ENCODE measurements at places on chromosomes 4 and X.

DNA sequence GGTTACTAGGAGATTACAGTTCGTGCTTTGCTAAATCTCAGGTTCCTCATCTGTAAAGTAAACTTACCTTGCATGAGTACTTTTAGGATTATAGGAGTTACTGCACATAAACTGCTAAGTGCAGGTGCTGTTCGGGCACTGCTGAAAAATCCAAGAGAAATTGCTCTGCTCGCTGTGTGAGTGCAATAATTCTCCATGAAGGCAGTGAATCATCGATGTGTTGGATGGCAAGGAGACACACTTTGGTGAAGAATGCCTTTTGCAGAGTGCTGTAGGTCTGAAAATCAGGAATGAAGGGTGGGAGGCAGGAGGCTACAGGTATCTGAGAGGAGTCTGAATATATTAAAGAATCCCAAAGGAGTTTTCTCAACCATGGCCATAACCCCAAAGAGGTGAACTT is 113.0 kb downstream of the CHIC2 start:
- DNase-seq, result no peak

DNA sequence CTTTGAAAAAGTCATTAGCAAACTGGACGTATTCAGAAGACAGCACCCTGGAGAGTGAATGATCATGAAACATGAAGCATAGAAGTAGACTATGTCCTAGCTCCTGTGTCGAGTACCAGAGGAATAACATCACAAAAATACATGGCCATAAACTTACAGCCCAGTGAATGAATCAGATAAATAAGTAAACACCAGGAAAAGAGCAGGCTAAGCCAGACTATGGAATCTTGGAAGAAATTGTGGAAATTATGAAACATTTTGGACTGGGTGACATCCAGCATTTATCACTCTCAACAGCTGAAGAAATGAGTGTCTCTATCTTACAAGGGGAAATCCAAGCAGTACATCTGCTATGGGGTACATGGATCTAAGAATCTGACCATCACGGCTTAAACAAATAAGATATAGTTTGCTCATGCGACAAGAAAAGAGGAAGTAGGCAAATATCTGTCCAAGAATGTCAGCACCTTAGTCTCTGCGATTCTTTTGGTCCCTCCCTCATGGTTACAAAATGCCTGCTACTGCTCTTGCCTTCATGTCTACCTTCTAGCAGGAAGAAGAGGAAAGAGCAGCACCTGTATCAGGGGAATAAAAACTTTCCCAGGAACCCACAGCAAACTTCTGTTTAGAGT is 481.5 kb downstream of the BCOR start:
- DNase-seq, result no peak

DNA sequence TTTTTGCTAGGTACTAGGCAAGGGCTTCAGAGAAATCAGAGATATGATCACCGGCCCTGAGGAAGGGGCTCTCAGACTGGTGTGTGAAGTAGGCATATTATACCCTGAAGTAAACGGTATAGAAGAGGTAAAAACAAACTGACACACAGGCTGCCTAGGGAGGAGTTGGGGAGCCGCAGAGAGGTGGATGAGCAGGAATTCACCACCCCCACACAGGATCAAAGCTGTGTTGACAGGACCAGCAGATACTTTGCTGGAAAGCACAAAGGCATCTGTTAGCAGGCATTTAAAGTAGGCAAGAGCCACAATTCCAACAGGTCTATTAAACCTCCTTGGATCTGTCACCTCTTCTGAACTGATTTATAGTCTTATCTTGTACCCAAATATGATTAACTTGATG is 71.8 kb upstream of the GPR34 start:
- no peak for DNase-seq

DNA sequence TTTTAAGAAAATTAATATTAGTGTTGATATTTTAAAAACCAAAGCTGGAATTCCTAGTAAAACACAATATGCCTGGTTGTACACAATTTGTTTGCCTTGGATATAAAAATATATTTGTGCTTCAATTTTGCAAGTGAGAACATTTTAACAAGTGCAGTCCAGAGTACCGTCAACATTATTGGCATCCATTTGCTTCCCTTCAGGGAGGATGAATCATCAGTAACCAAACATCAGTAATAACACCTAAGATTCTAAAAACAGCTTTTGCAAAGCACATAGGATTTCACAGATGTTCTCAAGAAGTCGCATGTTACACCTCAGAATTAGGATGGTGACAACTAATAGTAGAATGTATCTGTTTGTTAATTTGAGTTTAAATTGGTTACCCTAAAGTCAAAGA is 262.6 kb upstream of the BMP3 start:
- no peak for DNase-seq

- DNase-seq, result no peak
These were observed 90.1 kb downstream of the CLCN4 start for GRCh38 chrX:10246846-10247245.

GRCh38 chrX:33183361-33183760 is 28.0 kb downstream of the DMD start:
- no peak for DNase-seq

GRCh38 chr4:1291091-1291490 is 1.4 kb downstream of the MAEA start:
- DNase-seq, result no peak

GRCh38 chr4:154466336-154466735 is 25.3 kb downstream of the DCHS2 start:
- DNase-seq, result no peak

GRCh38 chr4:105594099-105595010 is 41.9 kb downstream of the ARHGEF38 start:
- no peak for DNase-seq

DNA sequence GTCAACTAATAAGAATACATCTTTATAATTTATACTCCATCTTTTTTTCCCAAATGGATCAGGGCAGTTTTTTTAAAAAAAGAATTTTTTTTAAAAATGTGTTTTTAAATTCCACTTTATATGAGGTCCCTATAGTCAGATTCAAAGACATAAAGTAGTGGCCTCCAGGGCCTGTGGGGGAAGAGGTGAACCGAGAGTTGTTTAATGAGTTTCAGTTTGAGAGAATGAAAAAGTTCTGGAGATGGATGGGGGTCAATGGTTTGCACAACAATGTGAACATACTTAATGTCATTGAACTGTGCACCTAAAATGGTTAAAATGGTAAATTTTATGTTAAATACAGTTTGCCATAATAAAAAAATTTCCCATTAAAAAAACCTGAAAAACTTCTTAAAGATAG is 53.8 kb downstream of the ZNF827 start:
- DNase-seq, result no peak

DNA sequence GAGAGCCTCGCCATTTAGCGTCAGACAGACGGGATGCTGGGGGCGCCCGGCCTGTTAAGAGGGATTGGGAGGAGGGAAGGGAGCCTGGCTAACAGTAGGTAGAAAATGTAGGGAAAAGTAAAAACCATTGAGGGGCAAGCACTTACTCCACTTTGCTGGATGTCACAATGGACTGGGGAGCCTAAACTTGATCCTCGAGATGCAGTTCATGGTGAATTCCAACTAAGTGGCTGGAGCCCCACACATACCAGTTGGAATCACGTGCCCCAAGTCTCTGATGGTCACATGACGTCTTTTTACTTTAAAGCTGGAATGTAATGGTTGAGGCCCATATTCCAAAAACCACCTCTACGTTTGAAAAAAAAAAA is 1.5 kb downstream of the PLS3 start:
- no peak for DNase-seq

- no peak for DNase-seq
These were observed 287.7 kb downstream of the BMPR1B start for GRCh38 chr4:95045429-95045828.

DNA sequence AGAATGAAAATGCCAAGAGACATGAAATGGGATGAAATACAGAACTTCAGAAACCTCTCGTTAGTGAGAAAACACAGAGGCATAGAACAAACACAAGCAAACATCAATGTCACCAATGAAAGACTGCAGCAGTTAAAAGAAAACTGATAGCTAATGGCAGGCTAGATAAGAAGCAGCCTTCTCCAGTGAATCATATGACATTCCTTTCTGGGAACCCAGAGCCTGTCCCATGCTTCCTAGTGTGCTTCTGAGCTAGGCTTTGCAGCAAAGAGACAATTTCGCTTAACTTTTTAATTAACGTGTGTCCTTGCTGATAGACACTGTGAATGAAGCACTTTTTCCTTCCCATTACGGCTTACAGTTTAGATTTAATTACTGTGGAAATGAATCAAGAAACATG is 444.6 kb downstream of the IL15 start:
- DNase-seq, result no peak

- DNase-seq, result no peak
These were observed 11.9 kb downstream of the COPS4 start for GRCh38 chr4:83046693-83047473.

DNA sequence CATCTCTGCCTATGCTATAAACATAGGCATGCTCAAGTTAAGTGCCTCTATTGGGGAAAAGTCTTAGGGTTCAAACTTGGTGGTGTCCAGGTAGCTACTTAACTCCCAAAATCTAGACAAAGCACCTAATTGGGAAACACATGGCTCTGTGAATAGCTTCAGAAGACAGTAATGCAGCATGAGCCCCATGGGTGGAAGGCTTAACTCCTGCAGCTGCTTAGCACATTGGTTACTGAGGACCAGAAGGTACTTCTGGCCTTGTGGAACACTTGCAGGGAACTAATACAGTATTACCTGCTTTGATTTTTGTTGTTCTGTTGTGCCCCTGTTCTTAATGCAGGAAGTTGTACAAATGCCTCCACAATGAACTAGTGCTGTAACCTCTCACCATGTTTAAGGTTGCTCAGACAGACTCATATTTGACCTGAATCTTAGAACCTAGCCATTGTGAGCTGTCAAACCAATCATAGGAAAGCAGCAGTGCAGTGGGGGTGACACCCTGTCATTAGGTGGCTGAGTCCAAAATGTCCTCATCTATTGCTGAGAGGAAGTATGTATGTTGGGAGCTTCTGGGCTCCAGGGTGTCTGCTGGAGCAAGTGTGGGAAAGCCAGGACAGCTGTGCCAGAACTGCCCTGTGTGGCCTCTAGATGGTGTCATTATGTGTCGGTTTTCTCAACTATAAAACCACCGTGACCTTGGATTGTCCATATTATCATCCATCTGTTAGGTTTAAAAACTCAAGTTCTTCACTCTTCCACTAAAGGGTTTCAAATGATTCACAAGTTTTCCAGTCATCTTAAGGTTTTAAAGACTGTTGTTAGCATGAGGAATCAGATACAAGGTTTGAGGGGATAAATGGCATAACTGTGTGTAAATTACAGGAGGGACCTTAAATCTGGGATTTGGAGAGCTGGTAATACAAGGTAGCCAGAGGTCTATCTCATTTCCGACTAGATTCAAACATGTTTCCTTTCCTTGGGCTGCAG is 69.9 kb upstream of the WDR1 start:
- DNase-seq, result no peak

DNA sequence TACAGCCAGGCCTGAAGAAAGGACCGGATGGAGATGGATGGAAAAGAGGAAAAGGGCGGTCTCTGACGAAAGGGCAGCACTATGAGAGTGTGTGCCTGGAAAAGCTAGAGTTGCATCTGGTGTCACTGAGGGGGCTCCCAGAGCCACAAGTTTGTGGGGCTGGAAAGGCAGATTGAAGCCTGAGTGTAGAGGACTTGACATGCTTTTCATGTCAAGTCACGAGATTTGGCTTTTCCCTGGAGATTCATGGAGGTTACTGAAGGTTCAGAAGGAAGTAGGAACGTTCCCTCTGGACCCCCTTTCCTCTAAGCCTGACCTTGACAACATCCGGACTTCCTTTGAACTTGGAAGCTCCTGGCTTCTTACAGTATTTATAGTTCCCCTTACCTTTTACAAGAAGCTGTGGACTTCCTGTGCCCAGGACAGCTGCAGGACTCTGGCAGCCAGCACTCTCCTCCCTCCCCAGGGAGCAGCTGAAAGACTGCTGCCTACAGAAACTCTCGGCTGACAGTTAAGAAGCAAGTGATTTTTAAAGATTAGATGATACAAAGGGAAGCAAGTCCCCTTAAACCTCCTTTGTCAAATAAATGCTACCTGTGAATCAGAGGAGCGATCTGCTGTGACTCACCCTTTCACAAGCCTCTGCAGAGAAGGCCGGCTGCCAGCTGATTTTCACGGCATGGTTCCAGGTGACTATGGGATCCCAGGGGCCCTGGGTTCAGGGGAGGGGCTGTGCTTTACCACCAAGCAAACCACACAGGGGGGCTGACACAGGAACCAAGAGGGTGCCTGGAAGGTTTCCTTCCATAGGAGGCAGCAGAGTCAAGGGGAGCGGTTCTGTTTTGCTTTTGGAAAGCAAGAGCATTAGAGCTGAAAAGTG is 72.9 kb upstream of the STIM2 start:
- DNase-seq, result no peak

- no peak for DNase-seq
These were observed 421.9 kb upstream of the DIPK2B start for GRCh38 chrX:45622538-45622937.

- DNase-seq, result no peak
These were observed 46.1 kb upstream of the CTSO start for GRCh38 chr4:155999725-156000124.

DNA sequence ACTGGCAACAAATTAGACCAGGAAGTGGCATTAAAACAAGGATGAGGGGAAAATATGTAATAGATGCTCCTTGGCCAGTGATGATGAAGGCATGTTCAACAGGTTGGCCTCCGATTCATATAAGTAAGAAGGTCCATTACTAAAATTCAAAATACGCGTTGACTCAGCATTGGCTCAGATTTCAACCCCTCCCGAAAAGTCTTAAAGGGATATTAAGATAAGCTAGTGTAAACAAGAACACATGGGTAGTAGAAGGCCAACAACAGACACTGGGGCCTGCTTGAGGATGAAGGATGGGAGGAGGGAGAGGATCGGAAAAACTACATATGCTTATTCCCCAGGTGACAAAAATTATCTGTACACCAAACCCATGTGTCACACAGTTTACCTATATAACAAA is 19.1 kb upstream of the LAP3 start:
- DNase-seq, result no peak

DNA sequence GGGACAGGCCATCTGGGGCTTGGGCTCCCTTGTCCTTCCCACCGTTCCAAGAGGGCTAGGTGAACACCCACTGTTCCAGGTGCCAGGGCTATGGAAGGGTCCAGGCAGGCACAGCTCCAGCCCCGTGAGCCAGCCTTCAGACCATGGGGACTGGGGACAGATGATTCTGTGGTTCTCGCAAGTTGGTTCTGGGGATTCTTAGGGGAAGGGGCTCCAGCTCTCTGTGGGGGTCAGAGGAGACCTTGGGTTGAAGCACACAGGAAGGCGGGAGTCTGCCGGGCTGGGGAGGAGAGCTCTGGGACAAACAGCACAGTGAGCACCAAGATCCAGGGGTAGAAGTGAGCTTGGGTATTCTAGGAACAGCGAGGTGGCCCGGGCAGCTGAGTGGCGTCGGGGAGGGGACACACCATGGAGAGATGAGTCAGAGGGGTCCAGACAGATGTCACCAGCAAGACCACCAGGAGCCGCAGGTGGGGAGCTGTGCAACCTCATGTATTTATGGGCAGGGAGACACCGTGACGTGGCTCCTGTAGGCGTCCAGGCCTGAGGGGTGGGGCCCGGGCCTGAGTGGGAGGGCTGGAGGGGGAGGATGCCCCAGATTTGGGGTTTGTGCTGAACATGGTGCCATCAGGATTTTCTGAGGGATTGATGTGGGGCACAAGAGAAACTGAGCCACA is 48.8 kb upstream of the HMX1 start:
- DNase-seq, result no peak

GRCh38 chr4:90503677-90504076 is 376.5 kb downstream of the CCSER1 start:
- DNase-seq, result no peak

Data from GM12891 (cell line).